ENCODE measurements at places on chromosomes 3 and 15.

DNA sequence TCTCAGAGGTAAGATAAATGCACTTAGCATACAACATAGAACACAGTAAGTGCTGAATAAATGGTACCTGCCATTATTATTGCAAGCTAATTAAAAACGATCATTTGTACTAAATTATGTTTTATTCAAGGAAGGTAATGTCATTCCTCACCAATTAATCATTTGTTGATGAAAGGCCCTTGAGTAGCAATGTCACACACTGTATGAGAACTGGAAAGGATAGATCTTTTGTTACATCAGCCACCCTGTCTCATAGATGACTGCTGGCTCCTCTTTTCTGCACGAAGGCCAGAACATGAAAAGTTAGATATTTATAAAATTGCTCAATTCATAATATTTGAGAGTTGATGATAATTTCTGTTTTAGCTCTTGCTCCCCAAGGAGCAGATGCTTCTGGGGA is 415.4 kb downstream of the RBMS3 start:
- no peak for DNase-seq

- DNase-seq = no peak
Measured at GRCh38 chr3:48406443-48407431, 23.1 kb downstream of the PLXNB1 start.

- DNase-seq = no peak
Measured at GRCh38 chr15:35657679-35658311, 111.8 kb upstream of the DPH6 start.

DNA sequence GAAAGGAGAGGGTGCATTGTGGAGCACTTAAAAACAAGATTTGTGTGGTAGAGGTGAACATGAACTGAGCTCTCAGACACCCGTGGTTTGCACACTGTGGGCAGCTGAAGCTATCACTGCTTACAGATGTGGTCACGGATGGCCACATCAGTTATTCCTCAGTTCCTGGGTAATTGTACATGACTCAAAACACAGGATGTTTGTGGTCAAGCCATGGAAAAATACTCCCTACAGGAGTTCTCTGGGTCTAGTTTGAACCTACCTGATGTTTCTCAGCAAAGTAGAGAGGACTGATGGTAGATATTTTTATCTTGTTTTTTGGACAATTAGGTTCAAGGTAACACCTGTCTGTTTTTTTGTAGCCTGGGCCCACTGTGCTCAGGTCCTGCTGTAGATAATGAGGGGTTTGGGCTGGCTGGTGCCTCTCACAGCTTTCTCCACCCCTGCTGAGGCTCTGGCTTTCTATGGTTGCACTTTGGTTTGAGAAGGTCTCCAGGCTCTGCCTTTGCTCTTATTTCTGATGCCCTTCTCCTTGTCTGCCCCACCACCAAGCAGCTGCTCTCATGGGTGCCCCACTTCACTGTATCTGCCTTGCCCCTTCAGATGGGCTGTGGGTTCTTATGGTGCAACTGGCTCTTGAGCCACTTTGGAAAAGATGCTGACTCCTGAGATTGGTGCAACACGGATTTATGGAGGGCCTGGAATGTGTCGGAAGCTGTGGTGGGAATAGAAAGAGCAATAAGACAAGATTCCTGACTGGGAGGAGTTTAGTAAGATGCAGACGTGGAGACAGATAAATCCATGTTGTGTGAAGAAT is 40.1 kb downstream of the CDCP1 start:
- DNase-seq = no peak

- DNase-seq = no peak
Measured at GRCh38 chr3:182122779-182123178, 411.1 kb downstream of the SOX2 start.

DNA sequence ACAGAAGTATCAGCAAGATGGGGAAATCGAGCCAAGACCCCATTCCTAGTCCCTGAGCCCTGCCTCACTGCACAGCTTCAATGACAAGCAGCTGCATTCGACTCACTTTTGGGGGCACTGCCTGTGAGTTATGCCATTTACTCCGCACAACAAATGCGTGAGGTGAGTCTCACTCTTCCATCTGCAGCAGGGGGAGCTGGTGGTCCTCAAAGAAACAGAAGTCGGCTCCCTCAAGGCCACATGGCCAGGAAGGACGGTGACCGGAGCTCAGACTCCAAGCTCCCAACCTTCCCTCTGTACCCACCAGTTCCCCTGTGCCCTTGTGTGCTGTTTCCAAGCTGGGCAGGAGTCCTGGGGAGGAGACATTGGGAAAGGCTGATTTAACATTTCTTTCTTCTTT is 127.7 kb upstream of the IQSEC1 start:
- DNase-seq = no peak

GRCh38 chr3:178084938-178085816 is 451.1 kb upstream of the KCNMB2 start:
- DNase-seq = peak; percentile 98

- DNase-seq = no peak
Measured at GRCh38 chr15:74653426-74654102, 37.9 kb downstream of the CLK3 start.

DNA sequence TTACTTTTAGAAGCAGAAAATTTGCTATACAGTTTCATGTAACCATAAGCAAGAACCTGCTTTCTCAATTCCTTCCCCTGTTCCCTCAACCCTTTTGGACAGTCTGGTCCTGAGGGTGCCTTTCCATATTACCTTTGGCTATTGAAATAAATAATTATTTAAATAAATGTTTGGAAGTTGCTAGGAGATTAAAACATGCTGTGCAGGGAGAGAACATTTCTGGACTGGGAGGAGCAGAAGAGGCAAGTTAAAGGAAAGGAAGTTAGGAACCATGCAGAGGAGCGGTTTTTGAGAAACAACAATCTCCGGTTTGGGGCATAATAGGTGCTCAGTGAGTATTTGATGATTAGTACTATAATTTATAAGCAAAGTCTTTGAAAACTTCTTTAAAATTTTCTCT is 41.8 kb downstream of the ZNF609 start:
- DNase-seq = no peak

GRCh38 chr3:78026318-78026828 is 986.5 kb downstream of the ROBO2 start:
- no peak for DNase-seq

GRCh38 chr3:197487911-197488391 is 67.8 kb downstream of the BDH1 start:
- no peak for DNase-seq

- no peak for DNase-seq
Measured at GRCh38 chr3:121718205-121718846, 31.2 kb downstream of the GOLGB1 start.

- no peak for DNase-seq
Measured at GRCh38 chr3:107211608-107212007, 165.6 kb upstream of the CCDC54 start.

DNA sequence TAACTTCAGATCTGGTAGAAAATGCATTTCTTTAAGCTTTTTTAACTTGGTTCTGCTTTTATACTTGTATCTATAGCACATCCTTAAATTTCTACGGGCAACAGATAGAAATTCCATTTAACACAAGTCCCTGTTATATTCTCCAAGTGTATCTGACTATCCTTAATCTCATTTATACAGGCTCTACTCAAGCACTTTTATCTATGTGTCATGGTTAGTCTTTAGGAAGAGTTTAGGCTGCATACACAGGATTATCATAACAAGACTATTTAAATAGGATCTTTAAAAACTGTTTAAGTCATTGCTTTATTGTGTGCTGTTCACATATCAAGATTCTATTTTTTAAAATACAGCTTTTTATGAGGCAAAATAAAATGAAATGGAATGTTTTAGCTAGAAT is 52.7 kb downstream of the SETD5 start:
- no peak for DNase-seq

DNA sequence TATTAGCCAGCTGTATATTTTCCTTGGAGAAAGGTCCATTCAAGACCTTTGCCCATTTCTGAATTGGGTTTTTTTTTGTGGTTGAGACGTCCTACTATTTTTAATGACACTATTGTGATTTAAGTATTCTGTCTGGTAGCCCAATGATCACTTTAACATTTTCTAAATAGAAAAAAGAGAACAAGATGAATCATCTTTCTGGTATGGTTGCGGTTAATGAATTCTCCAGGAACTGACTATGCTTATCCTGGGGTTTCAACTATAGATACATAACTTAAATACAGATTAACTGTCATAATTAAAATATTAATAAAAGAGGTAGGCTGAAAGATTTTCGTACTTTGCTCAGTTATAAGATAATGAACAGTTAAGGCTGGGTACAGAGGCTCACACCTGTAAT is 51.9 kb downstream of the PBRM1 start:
- no peak for DNase-seq

DNA sequence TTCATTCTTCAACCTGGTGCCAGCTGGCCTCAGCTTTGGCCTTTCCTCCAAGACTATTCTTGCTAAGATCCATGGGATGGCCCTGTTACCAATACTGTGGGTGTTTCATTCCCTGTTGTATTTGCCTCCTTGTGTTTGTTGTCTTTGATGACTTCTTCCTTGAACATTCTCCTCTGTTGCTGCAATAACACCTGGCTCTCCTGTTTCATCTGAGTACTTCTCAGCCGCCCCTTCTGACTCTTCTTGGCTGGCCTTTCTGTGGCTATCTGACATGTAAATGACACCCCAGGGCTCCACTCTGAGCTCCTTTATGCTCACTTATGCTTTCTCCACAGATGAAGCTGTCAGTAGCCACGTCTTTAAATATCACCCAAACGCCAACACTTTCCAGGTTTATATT is 302.7 kb upstream of the CHRNA7 start:
- DNase-seq = no peak

DNA sequence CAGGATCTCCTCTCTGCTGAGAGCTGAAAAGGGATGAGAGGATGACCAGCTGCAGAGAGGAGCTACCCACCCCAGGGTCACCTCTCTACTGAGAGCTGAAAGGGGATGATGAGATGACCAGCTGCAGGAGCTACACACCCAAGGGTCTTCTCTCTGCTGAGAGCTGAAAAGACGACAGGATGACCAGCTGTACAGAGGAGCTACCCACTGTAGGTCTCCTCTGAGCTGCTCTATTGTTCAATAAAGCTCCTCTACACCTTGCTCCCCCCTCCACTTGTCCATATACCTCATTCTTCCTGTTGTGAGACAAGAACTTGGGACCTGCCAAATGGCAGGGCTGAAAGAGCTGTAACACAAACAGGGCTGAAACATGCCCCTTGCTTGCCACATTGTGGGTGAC is 149.9 kb downstream of the FMN1 start:
- no peak for DNase-seq

DNA sequence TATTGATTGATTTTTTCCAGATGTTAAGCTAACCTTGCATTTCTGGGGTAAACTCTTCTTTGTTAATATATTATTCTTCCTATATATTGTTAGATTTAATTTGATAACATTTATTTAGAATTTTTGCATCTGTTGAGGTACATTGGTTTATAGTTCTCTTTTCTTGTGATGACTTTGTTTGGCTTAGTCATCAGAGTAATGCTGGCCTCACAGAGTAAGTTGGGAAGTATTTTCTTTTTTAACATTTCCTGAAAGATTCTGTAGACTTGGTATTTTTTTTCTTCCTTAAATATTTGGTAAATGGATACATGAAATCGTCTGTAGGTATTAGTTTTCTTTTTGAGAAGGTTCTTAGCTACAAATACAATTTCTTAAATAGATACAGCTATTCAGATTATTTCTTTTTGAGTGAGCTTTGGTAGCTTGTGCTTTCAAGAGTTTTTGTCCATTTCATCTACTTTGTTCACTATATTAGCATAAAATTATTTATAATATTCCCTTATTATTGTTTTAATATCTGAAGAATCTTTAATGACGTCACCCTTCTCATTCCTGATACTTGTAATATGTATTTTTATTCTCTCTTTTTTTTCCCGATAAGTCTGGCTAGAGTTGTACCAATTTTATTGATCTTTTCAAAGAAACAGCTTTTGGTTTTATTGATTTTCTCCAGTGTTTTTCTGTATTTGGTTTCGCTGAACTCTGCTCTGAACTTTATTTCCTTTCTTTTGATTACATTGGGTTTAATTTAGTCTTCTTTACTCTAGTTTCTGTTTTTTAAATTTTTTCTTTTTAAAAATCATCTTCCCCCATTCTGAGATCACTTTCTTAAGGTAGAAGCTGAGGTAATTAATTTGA is 6.5 kb upstream of the HPS3 start:
- no peak for DNase-seq

DNA sequence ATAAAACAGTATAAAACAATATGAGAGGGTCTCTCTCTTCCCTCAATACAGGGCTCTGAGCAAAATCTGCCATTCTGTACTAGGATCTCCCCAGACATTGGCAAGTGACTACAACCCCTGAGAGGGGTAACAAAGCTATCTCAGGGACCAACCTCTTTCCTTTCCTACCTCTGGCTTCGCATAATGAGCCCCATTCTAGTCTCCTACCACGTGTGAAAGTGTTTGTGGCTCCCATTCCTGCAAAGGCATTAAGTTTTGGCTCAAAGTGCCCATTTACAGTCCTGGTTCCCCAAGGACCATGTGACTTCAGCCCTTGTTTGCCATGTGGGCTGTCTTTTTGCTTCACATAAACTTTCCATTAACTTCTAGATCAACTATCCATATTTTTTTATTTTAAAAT is 46.4 kb downstream of the SCN11A start:
- no peak for DNase-seq

- no peak for DNase-seq
Measured at GRCh38 chr3:40323946-40324345, 14.4 kb downstream of the EIF1B start.

- no peak for DNase-seq
Measured at GRCh38 chr3:13549623-13550422, 898 bp downstream of the FBLN2 start.

DNA sequence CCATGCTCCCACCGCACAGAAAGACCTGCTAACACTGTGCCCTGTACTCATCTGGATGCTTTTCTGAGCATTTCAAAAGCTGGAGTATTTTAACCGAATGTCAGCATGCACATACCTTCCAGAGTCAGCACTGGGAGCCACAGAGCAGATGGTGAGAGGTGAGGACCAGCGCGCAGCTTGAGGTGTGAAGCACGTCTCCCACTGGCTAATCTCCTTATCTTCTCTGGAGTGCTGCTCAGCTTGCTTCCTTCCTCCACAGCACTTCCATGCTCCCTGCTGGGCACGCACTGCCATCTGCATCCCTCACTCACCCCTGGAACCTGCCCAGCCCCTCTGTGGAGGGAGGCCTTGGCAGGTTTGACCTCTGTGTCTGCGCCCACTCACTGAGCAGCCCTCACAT is at the start of gene GNB5:
GNB5 (minus strand) TSS at position 186 of the 400 bp plus-strand sequence. CDS start 6,716 bp downstream, outside the sequence.
- no peak for DNase-seq

DNA sequence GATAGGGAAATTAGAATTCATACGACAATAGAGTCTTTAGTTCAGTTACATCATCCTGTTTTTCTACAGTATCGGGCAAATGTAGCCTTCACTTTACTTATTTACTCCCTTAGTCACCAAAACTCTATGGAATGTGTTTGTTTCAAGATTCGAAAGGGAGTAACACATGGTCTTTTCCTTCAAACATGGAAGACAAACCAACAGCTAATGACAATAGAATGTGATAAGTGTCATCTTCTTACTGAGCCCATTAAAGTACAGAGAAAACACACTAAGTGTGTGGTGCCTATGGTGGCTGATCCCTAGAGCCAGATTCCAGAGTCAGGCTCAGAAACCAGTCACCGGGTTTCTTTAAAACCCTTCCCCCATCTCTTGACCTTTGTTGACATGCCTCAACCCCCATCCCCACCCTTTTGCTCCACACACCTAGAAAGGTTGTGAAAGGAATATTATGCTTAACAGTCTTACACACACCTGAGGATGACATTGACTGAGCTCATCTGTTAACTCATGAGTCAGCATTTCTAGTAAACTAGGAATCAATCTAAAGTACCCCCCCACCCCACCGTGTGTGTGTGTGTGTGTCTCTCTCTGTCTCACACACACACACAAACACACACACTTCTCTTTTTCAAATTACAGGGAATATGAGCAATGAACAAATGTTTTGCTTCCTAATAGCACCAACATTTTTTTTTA is 549.6 kb upstream of the CCDC54 start:
- DNase-seq = no peak
